ENCODE measurements at places on chromosomes 7 and 10. TPM values are rescaled to one million over a fixed set of nuclear protein-coding genes. Genes with fewer than 3 reads are reported as not detected.

DYDC2 gene
- not detected for total RNA-seq

UCN3 gene
- not detected for total RNA-seq

CD36 gene
- total RNA-seq, result 2.6 TPM

NANOS1 gene
- total RNA-seq, result under 0.01 TPM

XRCC2 gene
- 1.6 TPM for total RNA-seq

ORC5 gene
- total RNA-seq, result 25.1 TPM

TMEM236 gene
- 0.11 TPM for total RNA-seq

MSMB gene
- not detected for total RNA-seq

MBL2 gene
- total RNA-seq, result not detected

HMX2 gene
- total RNA-seq, result not detected

ADGRA1 gene
- not detected for total RNA-seq

NKX2-3 gene
- total RNA-seq, result not detected

IMPDH1 gene
- 69.3 TPM for total RNA-seq

ACSM6 gene
- total RNA-seq, result not detected

CALHM1 gene
- not detected for total RNA-seq

HYAL4 gene
- total RNA-seq, result not detected

TNPO3 gene
- 76.5 TPM for total RNA-seq

CHN2 gene
- total RNA-seq, result 0.87 TPM

KCNH2 gene
- total RNA-seq, result 4.4 TPM

SFTPA1 gene
- total RNA-seq, result under 0.01 TPM

SLIT1 gene
- 0.11 TPM for total RNA-seq

GRM3 gene
- not detected for total RNA-seq

EBF3 gene
- total RNA-seq, result 0.12 TPM

ATOH7 gene
- not detected for total RNA-seq
